ENCODE measurements at places on chromosomes 1 and 21.
A peak's percentile ranks its signal among the peaks of the same experiment; 100 is the strongest.

DNA sequence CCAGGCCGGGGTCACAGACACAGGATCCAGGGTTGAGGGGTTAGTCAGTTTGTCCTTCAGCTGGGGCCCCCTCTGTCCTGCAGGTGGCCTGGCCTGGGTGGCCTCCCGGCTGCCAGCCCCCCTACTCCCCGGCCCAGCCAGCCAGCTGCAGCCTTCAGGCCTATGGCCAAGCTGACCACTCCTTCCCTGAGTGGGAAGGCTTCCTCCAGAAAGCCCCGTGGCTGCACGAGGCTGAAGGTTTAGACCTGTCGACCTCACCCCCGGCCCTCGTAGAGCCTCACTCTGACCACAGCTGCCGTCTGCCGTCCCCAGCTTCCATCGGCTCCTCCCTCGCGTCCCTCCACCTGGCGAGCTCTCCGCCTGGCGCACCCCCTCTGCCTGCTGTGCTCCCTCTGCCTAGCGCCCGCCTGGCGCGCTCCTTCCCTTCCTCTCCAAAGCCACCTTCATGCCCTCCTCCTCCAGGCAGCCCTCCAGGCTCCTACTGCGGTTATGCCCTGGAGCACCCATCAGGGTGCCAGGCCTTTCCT is 9.6 kb downstream of the TTLL10 start:
- DNase-seq = no peak

GRCh38 chr1:1434131-1434823 is 1.2 kb upstream of the VWA1 start:
- peak; percentile 60 for DNase-seq

DNA sequence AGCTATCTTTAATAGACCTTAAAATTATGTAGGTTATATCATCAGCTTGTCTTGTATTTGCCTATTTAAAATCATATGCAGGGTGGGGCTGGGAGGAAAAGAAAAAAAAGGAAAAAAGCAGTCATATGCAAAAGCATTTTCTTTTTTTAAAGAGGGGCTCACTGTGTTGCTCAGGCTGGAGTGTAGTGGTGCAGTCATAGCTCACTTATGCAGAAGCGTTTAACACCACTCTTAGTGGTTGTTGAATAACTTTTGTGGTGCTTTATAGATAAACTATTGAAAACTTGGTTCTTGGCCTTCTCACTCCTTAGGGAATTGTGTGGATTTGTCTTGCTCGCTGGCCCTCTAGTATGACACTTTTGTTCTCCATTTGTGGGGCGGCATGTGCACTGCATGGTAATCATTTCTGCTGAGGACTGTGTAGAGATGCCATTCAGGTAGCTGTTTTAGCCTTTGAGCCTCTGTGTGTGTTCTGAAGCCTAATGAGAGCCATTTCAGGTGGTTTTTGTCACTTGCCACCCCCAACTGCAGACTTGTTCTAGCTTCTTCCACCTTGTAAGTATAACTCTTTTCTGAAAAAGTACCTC is 77.8 kb downstream of the KIF1B start:
- DNase-seq = no peak

- DNase-seq = no peak
These were observed 43.7 kb upstream of the IPO9 start for GRCh38 chr1:201785291-201785690.

DNA sequence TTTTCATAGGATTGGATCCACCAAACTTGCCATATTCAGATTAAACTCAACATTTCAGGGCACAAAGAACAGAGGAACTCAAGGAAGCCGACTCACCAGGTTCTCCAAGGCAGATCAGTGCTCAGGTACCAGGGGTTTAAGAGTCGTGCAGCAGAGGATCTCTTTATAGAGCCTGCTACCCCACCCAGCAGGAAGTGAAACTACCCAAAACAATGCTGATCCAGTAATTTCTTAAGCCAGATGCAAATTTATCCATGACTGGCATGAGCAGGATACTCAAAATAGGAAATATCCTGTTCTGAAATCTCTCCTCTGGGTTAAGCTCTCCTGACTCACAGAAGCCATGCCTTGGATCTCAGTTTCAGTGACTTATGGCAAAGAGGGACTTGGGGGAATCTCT is at the start of gene SPRR2A:
TSS of gene SPRR2A (minus strand) at position 138 of the 400 bp plus-strand sequence. CDS start 777 bp downstream, outside the sequence.
- DNase-seq = no peak

GRCh38 chr1:25579292-25580252 is 36.2 kb downstream of the LDLRAP1 start:
- no peak for DNase-seq

GRCh38 chr1:19061798-19062197 is 105.3 kb upstream of the IFFO2 start:
- no peak for DNase-seq

GRCh38 chr1:81071072-81071858 is 729.5 kb upstream of the ADGRL2 start:
- no peak for DNase-seq

- no peak for DNase-seq
These were observed 5.2 kb downstream of the SELENON start for GRCh38 chr1:25804964-25805862.

- DNase-seq = no peak
These were observed 857.9 kb downstream of the BRINP3 start for GRCh38 chr1:189619682-189620332.

DNA sequence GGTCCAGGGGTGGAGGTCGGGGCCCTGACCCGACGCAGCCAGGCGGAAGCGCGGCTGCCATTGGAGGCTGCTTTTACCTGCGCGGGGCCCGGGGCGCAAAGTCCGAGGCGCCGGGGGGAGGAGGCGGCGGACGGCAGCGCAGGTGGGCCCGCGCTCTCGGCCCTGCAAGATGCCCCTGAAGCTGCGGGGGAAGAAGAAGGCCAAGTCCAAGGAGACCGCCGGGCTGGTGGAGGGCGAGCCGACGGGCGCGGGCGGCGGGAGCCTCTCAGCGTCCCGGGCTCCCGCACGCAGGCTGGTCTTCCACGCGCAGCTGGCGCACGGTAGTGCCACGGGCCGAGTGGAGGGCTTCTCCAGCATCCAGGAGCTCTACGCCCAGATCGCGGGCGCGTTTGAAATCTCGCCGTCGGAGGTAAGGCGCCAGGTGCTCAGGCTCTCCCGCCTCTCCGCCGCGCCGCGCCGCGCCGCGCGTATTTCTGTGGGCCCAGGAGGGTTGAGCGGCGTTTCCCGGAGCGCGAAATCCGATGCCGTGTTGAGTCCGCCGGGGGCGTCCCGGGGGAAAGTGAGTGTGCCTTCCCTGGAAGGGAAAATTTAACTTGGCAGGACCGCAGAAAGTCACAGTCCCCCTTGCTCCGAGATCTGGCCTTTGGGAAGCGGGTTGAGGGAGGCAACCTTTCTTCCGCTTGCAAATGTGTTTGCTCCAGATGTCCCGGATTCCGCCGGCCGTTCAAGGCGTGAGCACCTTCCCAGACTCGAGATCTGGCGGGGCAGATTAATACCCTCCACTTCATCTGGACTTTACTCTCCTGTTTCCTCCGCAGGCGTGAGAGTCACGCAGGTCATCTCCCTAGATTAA is at the start of gene GIPC2:
TSS of gene GIPC2 (plus strand) at position 41 of the 853 bp plus-strand sequence. CDS start at position 170, 129 bp downstream.
- DNase-seq = peak; percentile 39

- DNase-seq = no peak
These were observed 120.4 kb upstream of the IRF2BP2 start for GRCh38 chr1:234730475-234730769.

DNA sequence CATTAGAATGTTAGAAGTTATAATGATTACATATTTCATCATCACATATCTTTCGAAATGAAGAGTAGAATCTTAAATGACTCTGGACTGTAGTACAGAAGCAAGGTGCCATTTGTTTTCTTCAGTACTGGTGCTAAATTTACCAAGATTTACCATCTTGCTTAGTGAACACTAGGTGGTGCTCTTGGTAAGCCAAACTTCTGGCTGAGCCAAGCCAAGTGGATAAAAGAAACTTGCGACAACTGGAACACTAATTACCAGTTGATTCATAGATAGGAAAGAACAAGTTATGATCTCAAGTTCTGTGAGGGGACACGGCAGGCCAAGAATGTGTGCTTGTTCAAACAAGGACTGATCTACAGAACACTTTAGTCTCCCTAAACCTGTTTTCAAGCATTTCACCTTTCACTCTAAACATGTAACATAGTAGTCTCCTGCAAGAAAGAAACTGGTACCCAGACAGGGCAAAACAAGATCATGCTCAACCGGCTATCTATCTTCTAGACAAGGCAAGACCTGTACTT is 19.8 kb downstream of the SPRTN start:
- peak; percentile 50 for DNase-seq

- DNase-seq = no peak
These were observed 58.2 kb downstream of the NFASC start for GRCh38 chr1:204928671-204929486.

GRCh38 chr1:2468041-2468472 is 8.0 kb upstream of the PLCH2 start:
- DNase-seq = peak; percentile 62

- peak; percentile 6 for DNase-seq
These were observed 327.5 kb downstream of the SETD4 start for GRCh38 chr21:35732788-35733187.

- DNase-seq = no peak
These were observed 120.1 kb upstream of the CAMK1G start for GRCh38 chr1:209463441-209463840.

DNA sequence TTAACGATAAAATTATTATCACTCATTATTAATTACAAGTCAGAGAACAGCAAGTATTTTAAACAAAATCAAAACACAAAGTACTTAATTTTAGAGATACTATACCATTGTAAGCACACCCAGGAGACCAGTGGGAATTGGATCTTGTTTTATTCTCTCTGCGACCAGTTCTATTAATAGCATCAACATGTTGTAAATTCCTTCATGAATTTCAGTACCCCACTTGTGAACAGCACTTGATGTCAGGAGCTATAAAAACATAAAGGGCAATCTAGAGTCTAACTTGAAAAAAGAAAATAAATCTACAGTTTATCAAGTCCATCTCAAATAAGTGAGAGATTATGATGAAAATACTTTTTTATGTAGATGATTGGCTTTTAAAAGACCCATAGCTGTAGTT is 42.9 kb downstream of the USP24 start:
- no peak for DNase-seq

- DNase-seq = no peak
These were observed 220.3 kb upstream of the FGGY start for GRCh38 chr1:59076612-59077011.

DNA sequence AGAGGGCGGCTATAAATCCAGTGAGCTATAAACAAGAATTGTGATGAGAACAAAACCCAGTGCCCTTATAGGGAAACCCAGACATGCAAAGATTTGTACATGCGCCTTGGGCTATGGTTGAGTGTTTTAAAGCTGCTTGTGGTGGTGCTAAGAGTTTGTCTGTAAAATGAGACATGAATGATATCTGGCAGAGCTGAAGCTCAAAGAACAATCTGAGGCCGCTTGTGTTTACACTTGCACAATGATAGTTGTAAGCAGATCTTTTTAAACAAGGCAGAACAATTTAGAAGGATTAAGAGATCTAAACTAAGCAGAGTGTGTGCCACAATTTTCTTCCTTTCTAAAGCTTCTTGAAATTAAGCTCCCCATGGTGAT is 80.4 kb upstream of the ADAMTS5 start:
- no peak for DNase-seq

- DNase-seq = no peak
These were observed 36.2 kb upstream of the TMEM125 start for GRCh38 chr1:43233631-43234030.

GRCh38 chr1:205971082-205971481 is 27.8 kb upstream of the SLC26A9 start:
- DNase-seq = peak; percentile 77

DNA sequence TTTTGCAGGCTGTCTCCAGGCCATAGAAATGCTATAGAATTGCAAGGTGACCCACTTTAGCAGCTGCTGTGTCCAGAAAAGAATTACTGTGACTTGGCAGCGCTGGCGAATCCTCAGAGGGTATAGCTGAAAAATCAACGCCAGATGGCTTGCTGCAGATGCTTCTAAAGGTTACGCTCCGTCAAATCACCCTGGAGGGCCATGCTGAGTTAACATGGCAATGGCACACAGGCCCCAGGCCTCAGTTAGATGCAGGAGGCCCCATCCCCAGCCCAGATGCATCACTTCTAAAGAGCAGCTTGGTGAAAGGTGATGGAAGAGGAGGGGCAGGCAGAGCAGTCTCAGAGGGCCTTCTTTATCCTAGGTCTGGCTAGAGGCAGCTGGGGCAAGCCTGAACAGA is 18.0 kb downstream of the KIAA1614 start:
- DNase-seq = no peak

Data from thyroid gland (tissue), 4 donors.